Activated gamma-delta T cell (primary cell): ENCODE measurements at places on chromosomes 12 and 14.

DNA sequence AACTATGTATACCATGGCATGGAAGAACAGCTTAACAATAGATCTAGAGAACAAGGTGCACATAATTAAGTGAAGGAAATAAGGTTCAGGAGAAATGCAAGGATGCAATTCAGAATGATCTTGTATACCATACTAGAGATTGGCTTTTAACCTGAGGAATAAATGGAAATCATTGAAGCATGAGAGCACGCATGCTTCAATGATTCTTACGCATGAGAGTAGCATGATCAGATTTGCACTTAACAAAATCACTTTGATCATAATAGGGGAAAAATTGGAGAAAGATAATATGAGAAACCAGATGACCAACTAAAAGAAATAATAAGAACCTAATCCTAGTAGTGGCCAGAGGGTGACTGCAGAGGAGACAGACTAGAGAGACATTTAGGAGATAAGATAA, 133.3 kb upstream of the FSCB start:
- no peak for DNase-seq

DNA sequence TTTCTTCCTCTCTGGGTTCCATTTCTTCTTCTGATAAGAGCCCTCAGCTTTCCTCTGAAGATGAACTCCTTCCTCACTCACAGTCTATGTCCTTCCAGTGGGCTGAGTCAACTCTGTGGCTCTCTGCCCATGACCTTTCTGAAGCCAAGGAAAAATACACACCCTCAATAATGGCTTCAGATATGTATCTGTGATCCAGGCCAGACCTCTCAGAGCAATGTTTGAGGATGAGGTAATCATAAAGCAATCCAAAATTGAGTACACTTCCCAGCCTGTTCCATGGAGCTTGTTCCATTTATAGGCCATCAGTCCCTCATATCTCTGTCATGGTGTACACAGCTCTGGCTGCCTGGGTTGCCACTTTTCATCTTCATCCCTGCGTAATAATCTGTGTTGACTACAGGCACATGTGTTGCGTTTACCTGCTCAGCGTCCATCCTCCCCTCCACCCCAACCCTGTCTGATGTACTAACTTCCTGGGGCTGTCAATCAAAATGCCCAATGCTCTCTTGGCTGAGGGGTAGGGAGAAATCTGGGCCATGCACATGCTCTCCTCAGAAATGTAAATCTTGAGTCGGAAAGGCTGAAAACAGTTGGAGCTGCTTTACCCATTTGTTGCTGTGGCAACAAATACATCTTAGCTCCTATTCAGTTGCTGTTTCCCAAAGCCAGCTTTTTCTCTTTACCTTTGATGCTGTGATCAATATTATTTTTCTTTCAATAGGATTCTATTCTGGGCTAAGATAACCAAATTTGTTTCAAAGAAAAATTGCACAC, 377.8 kb upstream of the TMEM132C start:
- DNase-seq: no peak

DNA sequence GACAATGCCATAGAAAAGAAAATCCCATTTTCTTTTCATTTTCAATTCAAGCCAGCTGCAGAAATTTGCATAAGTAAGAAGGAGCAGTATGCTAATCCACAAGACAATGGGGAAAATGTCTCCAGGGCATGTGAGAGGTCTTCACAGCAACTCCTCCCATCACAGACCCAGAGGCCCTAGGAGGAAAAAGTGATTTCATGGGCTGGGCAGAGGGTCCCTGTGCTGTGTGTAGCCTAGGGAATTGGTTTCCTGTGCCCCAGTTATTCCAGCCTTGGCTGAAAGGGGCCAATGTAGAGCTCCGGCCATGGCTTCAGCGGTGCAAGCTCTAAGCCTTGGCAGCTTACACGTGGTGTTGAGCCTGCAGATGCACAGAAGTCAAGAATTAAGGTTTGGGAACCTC, 211.4 kb downstream of the CCDC59 start:
- DNase-seq: no peak

- DNase-seq: no peak
Measured at GRCh38 chr12:69066492-69067373, 133.8 kb upstream of the CPM start.

DNA sequence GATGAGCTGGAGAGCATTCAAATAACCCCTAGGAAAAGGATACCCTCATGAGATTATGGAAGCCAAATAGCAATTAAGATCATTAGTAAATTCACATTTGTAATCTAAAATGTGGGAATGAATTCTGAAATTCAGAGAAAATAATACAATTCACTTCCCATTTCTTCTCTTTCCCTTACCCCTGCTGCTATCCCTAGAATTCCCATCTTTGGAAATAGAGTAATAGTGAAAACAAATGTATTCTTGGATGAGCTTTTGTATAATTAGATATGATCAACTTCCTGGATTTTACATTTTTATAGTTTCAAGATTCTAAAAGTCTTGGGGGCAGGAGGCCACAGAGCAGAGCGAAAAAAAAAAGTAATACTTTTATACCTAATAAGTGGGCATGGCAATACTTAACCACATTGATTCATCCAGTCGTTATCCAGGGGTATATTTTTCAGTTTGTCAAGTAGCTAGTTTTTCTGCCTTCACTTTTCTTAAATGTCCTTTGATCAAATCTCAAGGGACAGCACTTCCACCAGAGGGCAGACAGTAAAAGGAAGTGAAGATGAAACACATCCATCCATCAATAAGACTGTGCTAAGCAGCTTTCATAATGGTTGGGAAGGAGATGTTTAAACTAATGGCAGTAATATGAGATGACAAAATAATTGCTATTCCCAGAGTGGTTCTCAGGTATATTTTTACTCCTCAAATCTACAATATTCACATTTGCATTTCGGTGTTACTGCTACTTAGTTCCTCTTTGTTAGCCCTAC, 401.3 kb downstream of the DIO2 start:
- no peak for DNase-seq

- DNase-seq: no peak
Measured at GRCh38 chr14:91078095-91078737, 17.8 kb upstream of the RPS6KA5 start.

DNA sequence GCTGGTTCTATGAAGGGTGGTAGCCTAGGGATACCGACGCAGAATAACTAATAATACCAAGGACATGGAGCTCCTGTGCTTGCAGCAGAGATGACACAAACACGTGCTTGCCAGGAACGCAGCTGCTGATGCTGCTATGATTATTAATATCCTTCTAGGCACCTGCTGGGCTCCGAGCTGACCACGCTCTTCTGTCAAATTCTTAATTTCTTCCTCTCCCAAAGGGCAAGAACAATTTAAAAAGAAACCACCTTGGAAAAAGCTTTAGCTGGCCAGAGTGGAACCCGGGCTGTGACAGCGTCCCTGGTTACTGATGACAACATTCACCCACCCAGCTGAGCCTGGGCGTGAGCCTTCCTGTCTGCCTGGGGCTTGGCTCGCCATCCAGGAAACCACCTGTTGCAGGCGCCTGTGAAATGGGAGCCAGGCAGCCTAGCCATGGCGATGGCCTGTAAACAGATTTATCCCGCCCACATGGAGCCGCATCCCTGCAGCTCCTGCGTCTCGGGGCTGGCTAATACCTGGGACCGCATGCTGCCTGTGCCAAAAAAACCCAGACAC, 28.8 kb downstream of the CLMN start:
- no peak for DNase-seq

DNA sequence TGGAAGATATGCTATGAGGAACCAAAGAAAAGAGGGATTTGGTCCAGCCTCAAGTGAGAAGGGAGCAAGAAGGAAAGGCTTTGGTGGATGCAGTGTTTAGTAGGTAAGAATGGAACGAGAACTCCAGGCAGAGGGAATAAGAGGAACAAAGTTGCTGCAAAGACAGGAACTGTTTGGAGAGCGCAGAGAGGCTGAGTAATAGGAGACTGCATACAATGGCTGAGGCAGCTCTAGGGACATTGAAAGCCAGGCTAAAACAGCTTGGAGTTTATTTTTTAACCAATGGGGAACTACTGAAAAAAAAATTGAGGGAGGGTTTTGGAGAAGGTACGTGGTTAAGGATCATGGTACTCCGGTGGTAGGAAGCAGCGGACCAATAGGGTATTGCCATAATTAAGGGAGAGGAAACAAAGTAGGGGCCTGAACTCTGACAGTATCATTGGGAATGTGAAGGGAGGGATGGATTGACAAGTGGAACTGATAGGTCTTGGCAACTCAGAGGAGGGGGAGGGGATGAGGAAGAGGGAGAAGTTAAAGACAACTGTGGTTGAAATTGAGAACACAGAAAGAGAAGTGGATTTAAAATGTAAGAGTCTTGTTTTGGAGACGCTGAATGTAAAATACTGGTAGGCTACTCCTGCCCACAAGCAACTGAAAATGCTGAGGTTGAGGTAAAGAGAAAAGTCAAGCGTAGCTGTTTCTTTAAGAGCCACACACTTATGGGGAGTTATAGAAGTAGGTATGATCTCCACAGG, 4.8 kb downstream of the ASCL4 start:
- DNase-seq: no peak

- DNase-seq: no peak
Measured at GRCh38 chr14:73239393-73240241, 2.3 kb downstream of the PAPLN start.

DNA sequence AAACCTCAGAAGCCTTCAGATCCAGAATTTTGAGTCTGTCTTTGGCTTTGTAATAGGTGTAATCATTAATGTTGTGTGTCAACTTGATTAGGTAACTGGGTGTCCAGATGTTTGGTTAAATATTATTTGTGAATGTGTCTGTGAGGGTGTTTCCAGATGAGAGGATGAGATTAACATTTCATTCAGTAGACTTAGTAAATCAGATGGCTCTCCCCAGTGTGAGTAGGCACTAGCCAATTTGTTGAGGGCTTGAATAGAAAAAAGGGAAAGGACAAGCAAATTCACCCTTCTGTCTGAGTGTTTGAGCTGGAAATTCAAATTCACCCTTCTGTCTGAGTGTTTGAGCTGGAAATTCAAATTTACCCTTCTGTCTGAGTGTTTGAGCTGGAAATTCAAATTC, 932.2 kb downstream of the SLC6A15 start:
- no peak for DNase-seq

DNA sequence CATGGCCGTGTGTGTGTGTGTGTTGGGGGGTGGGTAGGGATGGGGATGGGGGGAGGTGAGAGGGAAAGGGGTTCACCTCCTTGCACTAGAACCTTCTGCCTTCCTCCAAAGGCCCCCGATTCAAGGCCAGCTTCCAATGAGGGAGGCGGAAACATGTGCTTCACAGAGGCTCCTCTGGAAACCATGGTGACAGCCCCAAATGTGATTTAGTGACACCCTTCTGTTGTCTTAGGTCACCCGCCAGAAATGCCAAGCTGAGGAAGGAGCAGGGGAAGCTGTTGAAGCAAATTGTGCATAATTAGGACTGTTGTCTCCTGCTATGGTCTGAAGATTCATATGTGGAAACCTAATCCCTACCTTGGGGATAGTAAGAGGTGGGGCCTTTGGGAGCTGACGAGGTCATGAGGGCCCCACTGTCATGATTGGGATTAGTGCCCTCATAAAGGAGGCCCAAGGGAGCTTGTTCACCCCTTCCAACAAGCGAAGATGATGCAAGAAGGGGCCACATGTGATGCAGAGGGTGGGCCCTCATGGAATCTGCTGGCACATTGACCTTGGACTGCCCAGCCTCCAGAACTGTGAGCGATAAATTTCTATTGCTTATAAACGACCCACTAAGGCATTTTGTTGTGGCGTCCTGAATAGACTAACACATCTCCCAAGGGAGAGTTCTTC, 95.2 kb downstream of the AACS start:
- DNase-seq: no peak

DNA sequence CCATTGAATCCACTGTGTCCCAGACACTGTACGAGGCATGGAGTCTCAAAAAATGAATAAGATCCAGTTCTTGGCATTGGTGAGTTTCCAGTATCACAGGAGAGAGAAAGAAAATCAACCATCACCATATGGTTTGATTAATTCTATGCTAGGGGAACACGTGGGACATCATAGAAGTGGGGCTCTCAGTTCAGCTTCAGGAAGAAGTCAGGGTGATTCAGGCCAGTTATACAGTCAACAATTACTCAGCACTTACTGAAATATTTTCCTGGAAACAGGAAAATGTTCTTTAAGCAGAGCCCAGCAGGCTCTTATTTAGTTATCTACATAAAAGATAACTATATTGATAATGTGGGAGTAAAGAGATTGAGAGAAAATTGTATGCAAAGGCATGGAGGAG, 407.2 kb downstream of the NOVA1 start:
- DNase-seq: no peak

DNA sequence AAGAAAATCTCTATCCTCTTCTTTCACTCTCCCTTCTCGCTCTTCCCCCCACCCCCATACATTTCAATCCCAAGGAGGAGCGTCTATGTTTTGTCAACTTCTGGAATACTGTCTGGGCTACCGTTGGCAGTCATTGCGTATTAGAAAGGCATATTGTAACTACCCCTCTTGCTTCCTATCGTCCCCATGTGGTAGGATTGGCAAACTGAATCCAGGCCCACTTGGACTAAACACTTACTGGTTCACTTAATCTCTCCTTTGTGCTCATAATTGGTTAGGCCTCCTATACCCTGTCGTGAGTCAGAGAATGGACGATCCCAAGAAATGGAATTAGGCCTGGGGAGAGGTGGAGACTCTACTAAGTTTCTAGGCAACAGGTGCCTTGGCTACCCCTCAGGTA, 68.8 kb upstream of the SLC8A3 start:
- DNase-seq: no peak

DNA sequence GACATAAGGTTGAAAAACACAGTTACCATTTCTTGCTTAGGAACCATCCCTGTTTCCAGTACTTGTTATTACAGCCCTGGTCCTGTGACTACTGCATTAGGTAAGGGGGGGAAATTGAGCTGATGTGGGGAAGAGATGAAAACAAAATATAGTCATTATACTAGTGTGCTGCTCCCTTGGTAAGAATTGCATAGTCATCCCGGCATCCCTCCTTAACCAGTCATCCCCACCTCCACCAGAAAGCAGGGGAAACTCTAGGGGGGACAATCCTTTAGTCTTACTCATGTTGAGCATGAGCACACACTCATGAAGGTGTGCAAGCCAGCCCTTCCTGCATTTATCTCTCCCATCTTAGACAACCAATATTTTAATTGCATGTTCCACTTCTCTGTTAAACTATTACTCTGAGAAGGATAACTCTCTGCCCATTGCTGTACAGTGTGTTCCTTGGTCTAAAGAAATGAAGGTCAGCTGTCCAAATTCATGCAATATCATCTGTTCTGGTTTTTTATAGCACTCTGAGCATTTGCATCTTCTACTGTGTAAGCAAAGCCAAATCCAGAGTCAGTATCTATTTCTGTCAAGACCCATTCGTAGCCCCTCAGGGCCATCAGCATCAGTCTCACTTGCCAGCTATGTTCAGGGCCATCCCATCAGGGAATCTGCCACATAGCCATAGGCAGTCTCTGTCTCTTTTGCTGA, 46.8 kb downstream of the TMEM30B start:
- no peak for DNase-seq

GRCh38 chr12:49098035-49098451, 3.4 kb upstream of the DHH start:
- no peak for DNase-seq

DNA sequence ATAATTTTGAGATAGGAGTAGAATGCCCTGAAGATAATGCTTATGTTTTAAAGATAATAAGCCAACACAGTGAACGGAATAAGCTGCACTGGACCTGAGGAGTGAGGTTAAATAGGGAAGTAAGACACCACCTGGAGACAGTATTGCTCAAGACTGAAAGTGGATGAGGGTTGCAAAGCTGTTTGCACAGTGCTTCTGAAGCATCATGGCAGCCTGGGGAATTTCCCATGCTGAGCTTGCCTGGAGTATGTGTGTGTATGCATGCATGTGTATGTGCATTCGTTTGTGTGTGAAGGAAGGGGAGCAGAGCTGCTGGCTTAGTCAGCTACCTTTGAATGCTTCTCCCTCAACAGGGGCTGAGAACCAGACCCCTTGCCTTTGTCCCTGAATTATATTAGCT, 35.8 kb downstream of the BHLHE41 start:
- no peak for DNase-seq
